ENCODE measurements at places on chromosomes 5 and 9.
A peak's percentile ranks its signal among the peaks of the same experiment; 100 is the strongest.

- DNase-seq: no peak
Observed at GRCh38 chr5:149636191-149636860, 55.0 kb downstream of the ARHGEF37 start.

DNA sequence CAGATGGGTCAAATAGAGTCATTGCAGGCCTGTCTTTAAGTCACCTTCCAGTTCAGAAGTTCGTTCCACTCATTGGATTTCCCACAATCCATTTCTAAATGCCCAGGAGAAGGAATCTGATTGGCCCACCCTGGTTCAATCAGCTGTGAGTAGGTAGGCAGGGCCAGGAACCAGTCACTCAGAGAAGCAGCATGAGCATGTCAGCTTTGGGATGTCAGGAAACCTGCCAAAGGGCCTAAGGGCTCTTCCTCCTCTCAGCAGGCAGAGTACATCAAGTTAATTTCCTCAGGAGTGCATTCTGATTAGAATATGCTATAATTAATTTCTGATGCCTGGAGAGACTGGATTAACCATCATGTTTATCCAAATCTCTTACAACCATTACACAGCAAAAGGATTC is 412.9 kb upstream of the CCNH start:
- no peak for DNase-seq

- peak; percentile 47 for DNase-seq
Observed at GRCh38 chr5:35644543-35644942, 26.9 kb downstream of the SPEF2 start.

DNA sequence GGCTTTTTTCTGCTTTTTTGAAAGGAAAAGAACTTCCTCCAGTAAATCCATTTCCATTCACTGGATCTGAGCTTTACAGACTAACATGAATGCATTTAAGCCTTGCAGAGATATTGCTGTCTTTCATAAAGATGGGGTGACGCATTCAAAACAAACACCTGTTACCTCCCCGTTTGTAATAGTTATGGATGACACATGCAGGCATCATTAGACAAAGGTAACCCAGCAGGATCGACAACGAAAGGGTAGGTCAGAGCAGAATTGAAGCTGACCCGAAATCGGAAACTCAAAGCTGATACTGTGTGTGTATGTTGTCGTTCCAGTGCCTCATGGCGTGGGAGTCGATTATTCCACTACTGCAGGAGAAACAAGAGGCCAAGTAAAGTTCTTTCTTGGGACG is 22.2 kb downstream of the SLC46A2 start:
- DNase-seq: no peak
